Activated CD8-positive, alpha-beta memory T cell treated with anti-CD3 and anti-CD28 coated beads, Interleukin-2, amount 50 U/mL, for 48 hours (primary cell): ENCODE measurements at places on chromosomes 3 and 15.

GRCh38 chr15:91228890-91229289 is 128.8 kb downstream of the SV2B start:
- DNase-seq: no peak

DNA sequence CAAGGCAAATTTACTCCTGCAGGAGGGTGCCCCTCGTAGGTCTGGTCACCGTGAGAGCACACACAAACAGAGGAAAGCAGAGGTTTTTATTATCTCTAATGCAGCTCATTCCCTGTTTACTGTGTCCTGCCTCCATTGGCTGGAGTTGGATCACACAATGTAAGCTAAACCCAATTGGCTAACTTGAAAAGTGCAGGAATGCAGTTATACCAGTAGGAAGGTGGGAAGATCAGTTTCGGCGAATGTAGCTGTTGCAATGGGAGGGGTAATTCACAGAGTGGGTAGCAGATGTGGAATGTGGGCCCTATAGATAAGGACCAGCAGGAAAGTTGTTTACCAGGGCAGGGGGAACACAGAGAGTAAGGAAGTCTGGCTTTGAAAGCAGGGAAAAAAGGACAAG is 42.5 kb upstream of the NPAP1 start:
- no peak for DNase-seq

- no peak for DNase-seq
Observed at GRCh38 chr3:174737966-174738365, 121.2 kb upstream of the NAALADL2 start.

GRCh38 chr15:35455201-35455600 is 90.8 kb downstream of the DPH6 start:
- no peak for DNase-seq

GRCh38 chr3:31800436-31800835 is 180.6 kb downstream of the OSBPL10 start:
- no peak for DNase-seq

DNA sequence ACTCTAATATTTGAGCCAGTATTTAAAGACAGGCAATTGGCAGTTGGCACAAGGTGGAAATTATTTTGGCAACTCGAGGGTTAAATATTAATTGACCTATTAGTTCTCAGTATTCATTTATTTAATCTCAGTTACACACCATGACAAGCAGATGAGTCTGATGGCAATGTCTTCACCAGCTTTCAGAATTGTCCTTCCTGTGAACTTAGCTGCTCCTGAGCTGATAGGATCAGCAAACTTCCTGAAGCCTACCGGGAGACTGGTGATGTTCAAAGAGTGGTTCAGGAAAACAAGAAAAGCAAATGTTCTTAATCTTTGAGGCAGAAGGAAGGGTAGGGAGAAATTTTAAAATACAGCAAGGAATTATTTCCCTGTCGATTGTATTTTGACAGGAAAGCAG is 522.2 kb downstream of the SOX2 start:
- no peak for DNase-seq
